ENCODE measurements at places on chromosomes 13 and 19.

DNA sequence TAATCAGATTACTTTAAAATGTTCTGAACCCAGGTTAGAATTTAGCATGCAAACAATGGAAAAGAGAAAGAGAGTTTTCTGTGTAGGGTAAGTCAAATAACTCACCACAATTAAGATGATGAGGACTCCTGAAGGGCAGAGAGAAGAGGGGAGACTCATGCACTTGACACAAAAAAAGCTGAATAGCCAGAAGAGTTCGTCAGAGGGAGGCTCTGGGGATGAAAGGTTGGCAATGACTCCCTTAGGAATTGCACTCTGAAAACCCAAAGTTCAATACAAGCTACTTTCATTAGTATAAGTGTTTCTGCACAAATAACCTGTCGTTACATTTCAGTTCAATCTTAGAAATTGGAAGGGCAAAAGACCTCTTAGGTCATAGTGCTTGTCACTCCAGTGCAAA lies 434.4 kb upstream of the PCDH9 start:
- DNase-seq = no peak

- DNase-seq = no peak
Measured at GRCh38 chr13:67314405-67314804, 84.3 kb upstream of the PCDH9 start.

DNA sequence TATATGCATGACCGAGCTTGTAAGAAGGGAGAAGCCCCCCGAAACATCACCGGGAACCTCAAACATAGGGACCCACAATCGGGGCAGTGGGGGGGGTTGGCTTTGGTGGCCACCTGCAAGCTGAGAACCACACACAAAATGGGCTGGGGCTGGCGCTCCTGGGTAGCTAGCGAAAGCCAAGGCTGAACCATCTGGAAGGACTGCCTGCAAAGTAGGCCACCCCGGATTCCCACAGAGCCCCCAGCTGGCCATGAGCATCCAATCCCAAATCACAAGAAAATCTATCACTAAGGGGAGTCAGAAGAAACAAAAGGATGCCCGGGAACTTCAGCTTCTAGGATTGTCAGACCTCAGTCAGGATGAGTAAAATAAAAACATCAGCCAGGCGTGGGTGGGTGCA lies 2.8 kb upstream of the PSPN start:
- peak; percentile 71 for DNase-seq

GRCh38 chr13:21675095-21675991 lies 4.5 kb downstream of the FGF9 start:
- DNase-seq = peak; percentile 83

GRCh38 chr13:21910546-21910945 lies 239.7 kb downstream of the FGF9 start:
- DNase-seq = no peak

GRCh38 chr13:113668491-113668971 lies 1.5 kb downstream of the GRK1 start:
- peak; percentile 43 for DNase-seq

DNA sequence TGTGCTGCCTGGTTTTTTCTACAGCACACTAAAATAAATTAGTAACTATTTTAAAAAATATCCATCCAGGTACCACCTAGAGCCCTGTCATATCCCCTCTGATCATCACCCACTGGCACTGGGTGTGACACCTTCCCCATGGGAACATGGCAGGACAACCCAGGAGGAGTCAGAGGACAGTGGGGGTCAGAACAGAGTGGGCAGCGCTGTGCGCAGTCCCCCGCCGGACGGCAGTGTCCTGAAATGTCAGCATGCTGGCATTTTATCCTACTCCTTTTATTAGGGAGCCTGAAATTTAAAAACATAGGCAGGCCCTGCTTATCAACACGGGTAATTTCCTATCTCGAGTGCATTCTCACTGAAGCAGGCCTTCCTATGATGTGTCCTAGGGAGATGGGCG lies 42.1 kb upstream of the GAS6 start:
- no peak for DNase-seq

DNA sequence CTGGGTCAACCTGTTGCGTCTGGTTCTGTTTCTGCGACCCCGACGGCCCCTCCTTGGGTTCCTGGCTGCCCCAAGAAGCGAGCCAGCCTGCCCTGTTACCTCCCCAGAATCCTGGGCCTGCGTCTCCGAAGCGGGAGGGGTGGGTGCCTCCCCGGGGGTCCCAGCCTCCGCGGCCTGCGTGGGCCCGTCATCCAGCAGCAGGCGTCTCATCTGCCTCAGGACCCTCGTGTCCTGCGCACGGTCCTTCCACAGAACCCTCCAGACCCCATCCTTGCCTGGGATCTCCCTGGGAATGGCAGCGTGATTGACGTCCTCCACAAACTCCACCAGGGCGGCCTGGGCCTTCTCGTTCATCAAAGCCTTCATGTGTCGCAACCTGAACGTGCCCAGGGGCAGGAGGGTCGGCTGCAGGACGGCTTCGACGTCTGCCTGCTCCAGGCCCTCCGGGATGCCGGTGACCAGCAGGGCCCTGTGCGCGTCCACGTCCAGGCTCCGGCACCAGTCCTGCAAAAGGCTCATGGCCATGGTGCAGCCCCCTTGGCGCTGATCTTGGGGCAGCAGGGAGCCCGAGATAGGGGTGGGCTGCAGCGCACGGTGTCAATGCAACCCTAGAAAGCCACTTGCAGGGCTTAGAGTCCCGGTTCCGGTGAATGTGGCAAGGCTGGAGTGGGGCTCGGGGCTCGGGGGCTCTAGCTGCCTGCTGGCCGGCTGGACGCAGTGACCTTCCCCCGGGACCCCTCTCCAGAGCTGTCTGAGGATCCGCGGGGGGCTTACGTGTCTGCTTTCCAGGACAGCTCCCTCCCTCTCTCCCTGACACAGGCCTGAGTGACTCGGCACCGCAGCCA lies 504 bp downstream of the PNMA8B start:
- peak; percentile 78 for DNase-seq

GRCh38 chr13:95684418-95684817 lies 7.5 kb downstream of the DNAJC3 start:
- no peak for DNase-seq

DNA sequence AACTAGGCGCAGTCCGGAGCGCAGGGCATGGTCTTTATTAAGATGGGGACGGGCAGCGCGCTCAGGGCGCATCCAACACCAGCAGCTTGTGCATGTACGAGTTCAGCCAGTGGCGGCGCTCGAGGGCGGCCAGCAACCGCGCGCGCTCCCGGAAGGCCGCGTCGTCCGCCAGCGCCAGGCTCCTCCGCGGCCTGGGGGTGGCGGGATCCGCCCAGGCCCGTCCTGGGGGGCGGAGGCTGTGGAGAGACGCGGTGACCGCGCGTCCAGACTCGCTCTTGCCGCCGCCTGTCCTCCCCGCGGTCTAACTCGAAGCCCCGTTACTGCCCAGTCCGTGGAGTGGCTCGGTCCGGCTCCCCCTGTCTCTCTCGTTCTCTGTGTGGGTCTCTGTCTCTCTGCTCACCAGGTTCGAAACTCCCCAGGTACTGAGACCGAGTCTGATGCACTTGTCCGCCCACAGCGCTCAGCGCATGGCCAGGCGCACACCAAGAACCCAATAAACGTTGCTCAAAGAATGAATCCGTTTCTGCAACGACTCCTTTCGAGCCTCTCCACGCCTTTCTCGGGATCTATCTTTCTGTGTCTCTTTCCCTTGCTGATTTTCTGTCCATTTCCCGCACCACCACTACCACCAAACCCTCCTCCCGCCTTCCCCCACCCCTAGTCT lies 702 bp downstream of the PTH2 start:
- DNase-seq = peak; percentile 84

GRCh38 chr13:94657167-94657566 lies 55.2 kb downstream of the SOX21 start:
- DNase-seq = no peak

GRCh38 chr13:91017669-91018053 lies 329.8 kb upstream of the MIR17HG start:
- DNase-seq = no peak

DNA sequence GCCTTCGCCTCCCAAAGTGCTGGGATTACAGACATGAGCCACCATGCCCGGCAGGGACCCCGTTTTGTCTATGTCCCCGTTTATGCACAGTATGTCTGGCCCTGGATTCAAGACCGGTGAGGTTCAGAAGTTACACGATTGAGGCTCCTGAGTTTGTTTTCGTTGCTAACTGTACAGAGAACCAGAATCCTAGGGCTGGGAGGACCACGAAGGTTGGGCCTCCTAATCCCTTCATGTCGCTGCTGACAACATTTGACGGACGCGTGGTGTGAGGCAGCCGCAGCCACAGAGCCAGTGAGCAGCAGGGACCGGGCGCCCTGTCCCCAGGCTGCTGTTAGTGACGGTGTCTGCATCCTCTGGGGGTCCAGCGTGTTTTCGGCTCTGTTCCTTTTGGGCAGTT lies 91.4 kb downstream of the ATP11A start:
- DNase-seq = peak; percentile 56
